ENCODE measurements at places on chromosomes 12 and 14.

- DNase-seq: no peak
These were observed 133.4 kb downstream of the RFLNA start for GRCh38 chr12:124428136-124428791.

DNA sequence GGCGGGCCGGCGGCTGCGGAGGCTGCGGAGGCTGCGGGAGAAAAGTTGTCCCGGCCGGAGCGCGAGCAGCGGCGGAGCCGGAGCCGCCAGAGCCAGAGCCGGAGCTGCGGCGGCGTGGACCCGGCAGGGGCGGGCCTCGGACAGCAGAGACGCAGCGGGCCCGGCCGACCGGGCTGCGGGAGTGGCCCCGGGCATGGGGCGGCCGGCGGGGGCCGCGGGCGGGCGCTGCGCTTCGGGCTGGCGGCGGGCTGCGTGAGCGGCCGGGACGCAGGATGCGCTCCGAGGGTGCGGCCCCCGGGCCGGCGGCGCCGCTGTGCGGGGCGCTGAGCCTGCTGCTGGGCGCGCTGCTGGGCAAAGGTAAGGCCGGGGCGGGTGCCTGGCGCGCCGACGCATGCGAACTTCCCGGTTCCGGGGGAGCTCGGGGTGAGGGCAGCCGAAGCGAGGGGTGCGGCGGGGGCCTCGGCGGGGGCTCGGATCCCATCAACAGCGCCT, at the start of gene TMEM132C:
TMEM132C (plus strand) TSS at position 40 of the 492 bp plus-strand sequence; CDS start at position 273, 233 bp downstream.
- no peak for DNase-seq

DNA sequence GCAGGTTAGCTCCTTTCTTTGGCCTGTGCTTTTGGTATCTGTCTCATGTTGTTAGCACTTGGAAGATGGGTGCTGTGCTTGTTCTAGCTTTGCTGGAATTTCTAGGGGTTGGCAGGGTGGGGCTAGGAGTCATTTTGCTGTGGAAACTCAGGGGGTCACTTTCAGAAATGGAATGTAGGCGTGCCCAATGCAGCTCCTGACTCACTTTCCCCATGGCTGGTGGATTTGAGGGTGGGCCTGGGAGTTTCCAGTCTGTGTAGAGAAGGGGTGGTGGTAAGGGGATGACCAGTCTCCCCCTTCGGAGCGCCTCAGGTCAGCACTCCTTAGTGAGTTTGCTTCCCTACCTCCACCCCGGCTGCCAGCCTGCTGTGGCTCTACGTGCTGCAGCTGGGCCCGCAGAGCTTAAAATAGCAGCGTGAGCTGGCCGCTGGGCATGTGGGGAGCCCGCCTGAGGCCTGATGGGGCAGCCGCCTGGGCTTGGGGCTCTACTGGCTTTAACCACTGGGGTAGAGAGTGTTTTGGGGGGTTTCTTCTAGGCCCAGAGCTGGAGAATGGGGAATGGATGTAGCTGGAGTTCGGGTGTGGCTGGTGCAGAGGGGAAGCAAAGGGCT, 108.2 kb downstream of the TSPAN9 start:
- DNase-seq: no peak

DNA sequence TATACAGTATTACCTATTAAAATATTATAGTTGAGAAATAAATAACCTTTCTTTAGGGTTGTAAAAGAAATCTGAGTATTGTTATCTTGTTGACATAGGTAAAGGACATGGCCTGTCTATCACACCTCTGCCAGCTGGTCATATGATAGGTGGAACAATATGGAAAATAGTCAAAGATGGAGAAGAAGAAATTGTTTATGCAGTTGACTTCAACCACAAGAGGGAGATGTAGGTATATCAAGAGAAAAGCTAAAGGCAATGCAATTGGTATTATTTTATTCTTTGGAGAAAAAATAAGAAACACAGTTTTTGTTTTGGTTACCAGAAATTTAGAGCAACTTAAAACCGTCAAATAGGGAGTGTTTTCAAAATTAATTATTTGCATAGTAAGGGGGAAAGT, 13.5 kb downstream of the CPSF2 start:
- DNase-seq: no peak

DNA sequence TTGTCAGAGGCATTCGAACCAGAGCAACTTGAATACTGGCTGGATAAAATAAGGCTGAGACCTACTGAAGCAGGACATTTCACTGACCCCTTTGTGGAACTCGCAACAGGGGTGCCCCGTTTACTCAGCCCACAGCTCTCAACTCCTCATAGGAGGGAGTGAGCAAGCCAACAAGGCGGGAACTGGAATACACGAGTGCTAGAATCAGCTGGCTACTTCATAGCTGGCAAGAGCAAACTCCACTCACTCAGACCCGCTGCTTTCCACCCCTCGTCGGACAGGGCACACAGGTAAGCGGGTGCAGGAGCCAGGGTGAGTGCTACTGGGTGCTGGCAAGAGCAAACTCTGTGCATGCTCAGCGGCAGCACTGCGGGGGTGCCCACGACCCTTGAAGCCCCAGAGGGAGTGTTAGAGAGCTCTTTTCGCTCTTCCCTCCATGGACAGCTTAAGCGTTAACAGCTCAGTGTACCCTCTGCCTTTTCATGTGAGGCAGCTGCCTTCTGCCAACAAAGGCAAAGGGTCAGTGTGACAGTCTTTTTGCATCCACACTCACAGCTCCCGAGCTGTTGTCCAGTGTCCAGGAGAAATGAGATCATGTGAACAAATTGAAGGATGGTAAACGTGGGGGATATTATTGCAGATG, 15.7 kb downstream of the CAPZA3 start:
- no peak for DNase-seq

GRCh38 chr12:48831257-48831656, 13.0 kb downstream of the CACNB3 start:
- DNase-seq: no peak

- no peak for DNase-seq
These were observed 289.0 kb upstream of the RPL10L start for GRCh38 chr14:46940611-46941010.

DNA sequence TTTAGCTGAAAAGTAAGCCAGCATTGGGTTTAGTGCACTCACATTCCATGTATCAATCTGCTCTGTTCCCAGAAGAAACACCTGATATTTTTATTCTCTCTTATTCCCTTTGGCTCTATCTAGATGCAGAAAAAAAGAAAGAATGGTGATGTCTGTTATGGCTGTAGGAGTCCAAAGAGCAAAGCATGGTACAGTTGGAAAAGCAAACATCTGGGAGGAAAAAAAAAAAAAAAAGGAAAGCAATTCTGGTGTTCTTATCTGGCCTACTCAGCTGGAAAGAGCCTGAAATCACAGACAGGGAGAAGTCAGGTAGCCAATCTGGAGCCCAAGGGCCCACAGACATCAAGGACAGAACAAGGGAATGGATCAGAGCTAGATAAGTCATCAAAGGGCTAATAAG, 293.9 kb downstream of the DUSP6 start:
- no peak for DNase-seq

DNA sequence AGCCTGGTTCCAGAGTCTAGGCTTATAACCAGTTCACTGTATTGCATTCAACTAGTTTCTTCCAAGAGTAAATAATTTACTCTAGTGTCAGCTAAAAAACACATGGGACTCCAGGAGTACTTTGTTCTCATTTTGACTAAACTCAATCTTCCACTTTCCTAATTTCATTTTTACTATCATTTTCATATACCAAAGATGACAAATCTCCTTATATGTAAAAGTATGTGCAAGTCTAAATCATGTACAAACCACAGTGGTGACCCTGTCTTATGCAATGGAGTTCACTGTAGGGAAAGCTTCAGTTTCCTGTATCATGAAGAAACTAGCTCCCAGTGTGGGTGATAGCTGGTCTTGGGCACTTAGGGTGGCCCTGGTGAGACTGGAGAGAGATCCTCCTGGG, 151.6 kb downstream of the HELB start:
- no peak for DNase-seq

DNA sequence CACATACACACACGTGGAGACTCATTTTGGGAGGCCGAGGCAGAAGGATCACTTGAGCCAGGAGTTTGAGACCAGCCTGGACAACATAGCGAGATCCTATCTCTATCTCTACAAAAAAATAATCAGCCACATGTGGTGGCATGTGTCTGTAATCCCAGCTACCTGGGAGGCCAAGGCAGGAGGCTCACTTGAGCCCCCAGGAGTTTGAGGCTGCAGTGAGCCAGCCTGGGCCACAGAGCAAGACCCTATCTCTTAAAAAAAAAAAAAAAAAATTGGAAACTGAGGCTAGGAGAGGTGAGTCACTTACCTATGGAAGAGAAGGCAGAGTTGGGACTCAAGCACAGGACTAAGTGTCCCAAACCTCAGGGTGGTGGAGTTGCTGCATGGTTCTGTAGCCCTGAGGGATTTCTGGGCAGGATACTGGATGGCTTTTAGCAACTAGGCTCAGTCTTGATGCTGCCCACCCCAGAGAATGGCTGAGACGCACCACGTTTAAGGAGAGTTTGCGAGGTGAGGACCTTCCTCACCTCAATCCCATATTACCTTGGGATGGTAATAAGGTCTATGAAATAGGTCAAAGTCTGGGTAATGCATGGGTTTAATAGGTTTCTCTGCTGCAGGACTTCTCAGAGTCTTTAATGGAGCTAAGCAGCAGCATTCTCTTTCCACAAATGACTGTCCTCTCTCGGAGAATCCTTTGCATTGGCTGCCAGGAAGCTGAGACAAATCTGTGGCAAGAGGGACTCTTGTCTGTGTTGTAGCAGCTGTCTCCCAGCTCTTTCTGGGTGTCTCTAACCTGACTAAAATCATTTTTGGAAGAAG, 35.6 kb downstream of the SH2B3 start:
- DNase-seq: no peak

DNA sequence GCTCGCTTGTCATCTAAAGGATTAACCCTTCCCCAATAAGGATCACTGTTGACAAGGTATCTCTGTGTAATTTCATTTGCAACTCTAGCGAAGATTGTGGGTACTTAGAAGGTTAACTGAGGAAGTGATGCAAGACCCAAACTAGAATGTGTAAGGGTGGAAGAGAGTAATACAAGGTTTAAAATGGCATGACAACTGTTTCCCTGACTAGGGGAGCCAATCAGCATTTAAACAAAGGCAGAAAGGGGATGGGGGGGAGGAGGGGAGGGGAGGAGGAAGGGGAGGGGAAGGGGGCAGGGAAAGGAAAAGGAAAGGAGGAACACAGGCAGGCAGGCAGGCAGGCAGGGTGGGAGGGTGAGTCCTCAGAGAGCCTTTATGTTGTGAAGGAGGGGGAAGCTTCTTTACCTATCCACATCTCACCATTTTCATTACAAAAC, 31.1 kb downstream of the NRDE2 start:
- DNase-seq: no peak

- no peak for DNase-seq
These were observed 71.7 kb downstream of the TESC start for GRCh38 chr12:117027251-117028086.

DNA sequence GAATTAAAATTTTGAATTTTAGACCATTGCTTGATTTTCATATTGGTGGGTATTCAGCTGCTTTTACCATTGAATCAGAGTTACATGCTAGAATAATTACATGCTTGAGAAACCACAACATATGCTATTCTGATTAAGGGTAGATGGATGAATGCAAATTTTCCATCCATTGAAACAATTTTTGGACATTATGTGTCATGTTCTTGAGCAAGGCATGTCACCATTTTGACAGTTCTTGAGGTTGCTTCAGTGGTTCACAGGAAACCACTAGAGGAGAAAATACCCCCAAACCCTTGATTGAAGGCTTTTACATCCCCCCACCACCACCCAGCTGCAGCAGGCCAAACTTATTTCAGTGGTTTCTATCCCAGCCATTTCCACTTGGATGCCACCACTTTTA, 13.5 kb downstream of the UBR7 start:
- no peak for DNase-seq

GRCh38 chr14:60646226-60646818, 3.0 kb downstream of the SIX1 start:
- no peak for DNase-seq

GRCh38 chr14:74500417-74501134, 7.0 kb downstream of the ISCA2 start:
- no peak for DNase-seq

DNA sequence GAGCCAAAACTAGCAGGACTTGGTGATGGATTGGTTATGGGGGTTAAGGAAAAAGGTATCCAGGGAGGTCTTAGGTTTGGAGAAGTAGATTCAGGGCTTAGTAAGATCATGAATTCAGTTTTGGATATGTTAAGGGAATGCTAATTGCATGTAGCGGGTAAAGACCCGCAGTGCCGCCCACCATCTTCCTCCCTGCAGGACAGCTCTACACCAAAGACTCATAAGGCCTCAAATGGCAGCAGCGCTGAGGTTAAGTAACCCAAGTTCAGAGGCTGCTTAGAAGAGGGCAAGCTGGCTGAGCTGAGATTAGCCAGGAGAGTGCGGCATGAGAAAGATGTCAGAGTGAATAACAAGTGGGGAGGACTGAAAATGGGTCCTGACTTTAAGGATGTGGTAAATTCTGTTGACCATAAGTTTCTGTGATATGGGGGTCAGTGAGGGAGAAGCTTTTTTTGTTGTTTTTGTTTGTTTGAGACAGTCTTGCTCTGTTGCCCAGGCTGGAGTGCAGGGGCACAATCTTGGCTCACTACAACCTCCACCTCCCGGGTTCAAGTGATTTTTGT, 26.2 kb downstream of the RAD9B start:
- no peak for DNase-seq

- no peak for DNase-seq
These were observed 128.2 kb upstream of the NOS1 start for GRCh38 chr12:117489671-117490070.

DNA sequence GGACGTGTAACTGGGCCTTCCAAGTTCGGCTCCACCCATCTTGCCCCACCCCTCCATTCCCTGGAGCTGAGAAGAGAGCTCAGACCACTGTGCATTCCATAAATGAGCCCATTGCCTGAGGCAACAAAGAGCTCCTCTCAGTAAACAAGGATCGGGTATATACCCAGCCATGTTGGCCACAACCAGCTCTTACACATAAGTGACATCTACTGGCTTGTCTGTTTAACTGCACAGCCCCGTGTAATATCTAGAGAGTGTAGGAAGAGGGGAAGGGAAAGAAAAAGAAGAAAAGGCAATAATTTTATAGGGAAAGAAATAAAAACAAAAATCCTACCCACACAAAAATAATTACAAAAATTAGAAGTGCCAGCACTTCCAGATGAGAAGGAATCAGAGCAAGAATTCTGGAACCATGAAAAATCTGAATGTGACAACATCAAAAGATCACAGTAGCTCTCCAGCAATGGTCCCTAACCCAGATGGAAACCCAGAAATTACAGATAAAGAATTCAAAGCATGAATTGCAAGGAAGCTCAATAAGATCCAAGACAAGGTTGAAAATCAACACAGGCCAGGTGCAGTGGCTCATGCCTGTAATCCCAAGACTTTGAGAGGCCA, 308.1 kb downstream of the RPAP3 start:
- no peak for DNase-seq

DNA sequence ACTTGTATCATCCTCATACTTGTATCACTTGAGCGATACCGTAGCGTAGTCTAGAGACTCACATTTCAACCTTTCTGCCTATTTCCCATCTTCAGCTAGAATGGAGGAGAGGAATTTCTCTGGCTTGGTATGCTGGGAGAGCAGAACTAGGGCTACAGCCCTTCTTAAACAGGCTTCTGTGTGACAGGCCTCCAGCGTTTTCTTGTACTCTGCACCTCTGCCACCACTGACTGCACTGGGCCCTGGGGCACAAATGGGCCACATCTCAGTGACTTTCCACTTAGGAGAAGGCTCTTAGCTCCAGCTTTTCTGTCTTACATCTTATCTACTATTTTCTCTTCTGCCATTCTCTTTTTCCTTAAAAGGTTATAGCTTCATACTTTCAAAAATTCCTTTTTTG, 26.8 kb downstream of the HCFC2 start:
- no peak for DNase-seq

- no peak for DNase-seq
These were observed 139.4 kb downstream of the SLC16A7 start for GRCh38 chr12:59735231-59735630.
